Mesenteric fat pad (tissue), 1 donor: ENCODE measurements at places on chromosomes 6 and 20. TPM values are rescaled to one million over a fixed set of nuclear protein-coding genes. Genes with fewer than 3 reads are reported as not detected.

DNA sequence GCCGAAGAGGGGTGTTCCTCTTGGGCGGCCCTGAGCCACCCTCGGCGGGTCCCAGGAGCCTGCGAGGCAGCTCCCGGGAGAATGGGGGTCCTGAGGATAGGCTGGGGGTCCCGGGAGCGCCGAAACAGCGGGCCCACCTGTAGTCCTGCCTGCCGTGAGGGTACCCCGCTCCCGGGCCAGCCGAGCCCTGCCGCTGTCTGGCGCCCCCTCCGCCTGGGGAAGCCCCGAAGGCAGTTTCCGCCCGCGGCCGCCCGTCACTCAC is 280 bp downstream of the SPATA2 start:
- no peak for DNase-seq

DNA sequence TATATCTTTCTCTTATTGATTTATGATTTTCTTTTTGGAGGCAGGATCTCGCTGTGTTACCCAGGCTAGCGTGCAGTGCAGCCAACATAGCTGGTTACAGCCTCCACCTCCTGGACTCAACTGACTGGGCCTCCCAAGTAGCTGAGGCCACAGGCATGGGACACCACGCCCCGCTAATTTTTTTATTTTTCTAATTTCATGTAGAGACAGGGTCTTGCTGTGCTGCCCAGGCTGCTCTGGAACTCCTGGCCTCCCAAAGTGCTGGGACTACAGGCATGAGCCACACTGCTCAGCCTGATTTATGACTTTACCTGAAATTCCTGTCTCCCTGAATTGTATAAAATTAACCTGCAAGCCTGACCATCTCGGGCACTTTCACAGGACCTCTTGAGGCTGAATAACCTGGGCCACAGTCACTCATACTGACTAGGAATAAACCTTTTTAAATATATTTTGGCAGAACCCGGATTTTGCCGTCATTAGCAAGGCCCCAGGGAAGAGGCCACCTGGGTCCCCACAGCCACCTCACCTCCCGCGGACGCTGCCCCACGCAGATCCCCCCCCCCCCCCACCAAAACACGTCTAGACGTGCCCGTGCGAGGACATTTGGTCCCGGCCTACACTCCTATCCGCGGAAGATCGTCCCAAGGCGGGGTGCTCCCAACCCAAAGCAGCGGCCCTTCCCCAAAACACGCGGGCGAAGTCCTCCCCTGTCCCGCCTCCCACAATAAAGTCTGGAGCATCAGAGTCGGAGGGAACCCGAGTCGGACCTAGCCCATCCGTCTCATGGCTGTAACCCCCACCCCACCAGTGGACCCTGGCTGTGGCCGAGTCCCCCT is 902 bp downstream of the ZNF337 start:
- DNase-seq, result no peak

The RAET1G gene
- 0.51 TPM for total RNA-seq

The GTSF1L gene
- not detected for total RNA-seq
